ENCODE measurements at places on chromosomes 11 and 22.

DNA sequence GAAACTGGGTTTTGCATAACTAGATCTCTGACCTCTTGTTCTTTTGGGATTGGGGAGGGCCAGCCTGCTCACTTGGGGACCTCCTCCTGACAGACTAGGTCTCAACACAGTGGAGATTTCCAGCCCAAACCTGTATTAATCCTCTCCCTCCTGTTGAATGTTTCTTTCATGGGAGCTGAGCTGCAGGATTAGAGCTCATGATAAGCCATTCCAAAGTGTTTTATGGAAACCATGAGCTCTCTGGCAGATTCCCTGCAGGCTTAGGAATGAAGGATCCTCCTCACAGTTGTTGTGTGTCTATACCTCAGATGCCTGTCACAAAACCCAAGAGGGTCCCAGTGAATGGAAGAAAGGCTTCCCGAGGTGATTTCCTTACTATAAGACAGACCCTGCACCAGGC lies 248.4 kb upstream of the B3GAT1 start:
- DNase-seq = no peak

GRCh38 chr22:29641042-29641699 lies 37.7 kb downstream of the NF2 start:
- DNase-seq = no peak

DNA sequence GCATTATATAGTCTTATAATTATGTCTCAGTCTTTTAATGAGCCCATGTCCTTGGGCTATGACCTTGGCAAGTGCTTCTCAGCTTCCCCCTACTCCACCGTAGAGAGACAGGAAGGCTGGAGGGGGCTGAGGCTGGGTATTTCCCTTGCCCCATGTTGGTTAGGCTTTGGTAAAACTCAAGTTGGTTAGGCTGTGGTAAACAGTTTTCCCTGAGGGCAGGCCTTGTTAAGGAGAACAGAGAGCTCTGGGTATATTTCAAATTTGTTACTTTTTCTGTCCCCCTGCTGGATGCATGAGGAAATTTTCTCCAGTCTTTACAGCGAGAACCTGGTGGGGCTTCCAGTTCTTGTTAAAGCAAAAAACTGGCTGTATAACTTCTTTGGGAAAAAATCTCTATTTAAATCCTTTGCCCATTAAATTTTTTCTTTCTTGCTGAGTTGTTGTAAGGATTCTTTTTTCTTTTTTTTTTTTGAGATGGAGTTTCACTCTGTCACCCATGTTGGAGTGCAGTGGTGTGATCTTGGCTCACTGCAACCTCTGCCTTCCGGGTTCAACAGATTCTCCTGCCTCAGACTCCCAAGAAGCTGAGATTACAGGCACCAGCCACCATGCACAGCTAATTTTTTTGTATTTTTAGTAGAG lies 12.2 kb upstream of the DCHS1 start:
- DNase-seq = peak; percentile 57

DNA sequence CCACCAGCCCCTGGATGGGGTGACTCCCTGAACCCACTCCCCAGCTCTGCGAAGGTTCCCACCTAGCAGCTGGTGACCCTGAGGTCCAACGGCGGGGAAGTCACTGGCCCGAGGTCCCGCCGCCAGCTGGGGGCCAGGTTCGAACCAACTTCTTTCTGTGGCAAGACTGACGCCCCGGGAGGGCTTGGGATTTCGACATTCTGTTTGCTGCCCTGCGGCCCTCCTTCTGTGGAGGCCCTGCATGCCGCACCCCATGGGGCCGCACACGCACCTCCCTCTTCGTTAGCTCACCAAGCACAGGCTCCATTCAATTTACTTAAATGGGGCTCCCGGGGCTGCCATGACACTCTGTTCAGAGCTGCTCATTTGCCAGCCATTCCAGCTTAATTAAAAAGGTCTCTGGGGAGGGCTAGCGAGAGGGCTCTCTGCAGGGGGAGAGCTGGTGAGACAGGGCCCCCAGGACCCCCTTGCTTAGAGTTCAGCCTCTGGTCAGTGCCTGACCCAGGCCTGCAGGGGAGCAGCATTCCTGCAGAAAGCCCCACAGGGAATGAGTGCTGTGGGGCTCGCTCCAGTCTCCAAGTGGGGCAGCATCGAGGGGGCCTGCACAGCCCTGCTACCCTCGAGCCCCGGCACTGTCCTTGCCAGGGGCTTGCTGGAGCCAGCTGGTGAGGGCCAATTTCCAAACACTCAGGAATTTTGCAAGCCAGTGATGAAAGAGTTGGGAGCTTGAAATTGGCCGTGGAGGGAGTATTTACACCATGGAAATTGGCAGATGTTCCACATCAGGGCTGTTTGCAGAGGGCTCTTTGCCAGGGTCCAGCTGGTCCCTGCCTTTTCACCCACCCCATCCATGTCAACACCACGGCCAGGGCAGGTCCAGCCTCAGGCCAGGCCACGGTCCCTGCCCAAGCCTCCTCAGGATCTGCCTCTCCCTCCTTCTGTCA lies 80.8 kb downstream of the CACNA1I start:
- no peak for DNase-seq

- no peak for DNase-seq
These were observed 11.7 kb downstream of the SERGEF start for GRCh38 chr11:18001191-18001590.

DNA sequence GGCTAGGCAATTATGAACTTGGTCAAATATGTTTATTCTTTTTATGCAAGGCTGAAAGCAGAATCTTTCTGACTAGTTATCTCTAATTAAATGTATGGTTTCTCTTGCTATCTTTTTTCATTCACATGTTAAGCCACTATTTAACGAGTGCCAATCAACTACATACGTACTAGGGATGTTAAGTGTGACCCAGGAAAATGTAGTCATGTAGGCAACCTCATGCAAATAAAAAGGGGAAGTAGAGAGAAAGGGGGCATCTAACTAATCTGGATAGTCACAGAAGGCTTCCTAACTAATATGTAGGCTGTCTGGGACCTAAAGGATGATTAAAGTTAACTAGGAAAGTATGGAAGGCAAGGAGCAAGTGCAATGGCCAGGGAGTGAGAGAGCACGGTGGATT lies 23.5 kb downstream of the TBRG1 start:
- no peak for DNase-seq

DNA sequence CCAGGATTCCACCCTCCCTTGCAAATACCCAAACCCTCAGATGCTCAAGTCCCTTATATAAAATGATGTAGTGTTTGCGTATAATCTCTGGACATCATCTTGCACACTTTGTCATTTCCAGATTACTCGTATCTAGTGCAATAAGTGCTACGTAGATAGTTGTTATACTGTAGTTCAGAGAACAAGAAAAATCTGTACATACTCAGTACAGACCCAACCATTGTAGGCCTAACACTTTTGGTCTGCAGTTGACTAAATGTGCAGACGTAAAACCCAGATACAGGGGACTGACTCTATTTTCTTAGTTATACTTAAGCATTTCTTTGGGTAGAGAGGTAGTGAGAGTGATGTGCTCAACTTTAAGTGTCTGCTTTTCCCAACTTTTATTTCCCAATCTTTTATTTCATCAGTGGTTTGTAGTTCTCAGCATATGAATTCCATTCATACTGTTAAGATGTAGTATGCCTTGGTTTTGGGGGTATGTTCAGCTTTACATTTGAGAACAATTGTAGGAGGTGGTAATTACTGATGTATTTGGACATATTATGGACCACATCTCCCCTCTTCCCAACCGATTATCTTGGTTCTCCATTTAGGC lies 43.9 kb downstream of the DDX6 start:
- no peak for DNase-seq

GRCh38 chr22:28072066-28072465 lies 153.0 kb upstream of the PITPNB start:
- DNase-seq = no peak

DNA sequence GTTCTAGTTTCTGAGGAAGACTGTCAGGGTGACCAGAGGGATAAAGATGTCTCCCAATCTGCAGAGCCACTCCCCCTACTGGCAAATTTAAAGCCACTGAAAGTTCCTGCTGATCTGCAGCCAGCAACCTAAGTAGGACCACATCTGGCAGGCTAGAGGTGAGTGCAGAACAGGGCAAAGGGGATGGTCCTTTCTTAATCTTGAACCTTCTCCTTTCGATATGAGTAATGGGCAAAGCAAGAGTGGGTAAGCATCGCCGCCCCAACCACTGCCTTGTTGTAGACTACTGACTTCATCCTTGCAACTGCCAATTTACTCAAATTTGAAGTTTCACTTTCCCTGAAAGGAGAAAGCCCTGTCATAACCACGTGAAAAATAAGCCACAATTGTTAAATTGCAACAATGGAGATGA lies 30.7 kb downstream of the SCUBE2 start:
- peak; percentile 25 for DNase-seq

DNA sequence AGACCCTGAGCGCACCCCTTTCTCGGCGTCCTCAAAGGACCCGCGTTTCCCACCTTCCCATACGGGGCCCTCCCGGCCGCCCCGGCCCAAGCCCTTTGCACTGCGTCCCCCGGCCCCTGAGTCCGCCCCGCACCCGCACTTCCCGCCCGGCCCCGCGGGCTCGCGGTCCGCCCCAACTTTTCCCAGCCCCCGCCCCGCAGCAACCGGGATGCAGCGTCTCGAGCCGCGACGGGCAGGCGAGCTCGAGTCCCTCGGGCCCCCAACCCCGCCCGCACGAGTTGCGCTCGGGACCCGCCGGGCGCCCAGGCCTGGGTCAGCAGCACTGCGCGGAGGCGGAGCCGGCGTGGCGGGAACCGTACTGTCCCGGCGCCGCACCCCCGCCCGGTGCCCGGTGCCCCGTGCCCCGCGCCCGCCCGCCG lies 371 bp downstream of the SMCO4 start:
- DNase-seq = no peak

GRCh38 chr22:16917144-16918003 lies 90.6 kb downstream of the GAB4 start:
- DNase-seq = peak; percentile 12

- DNase-seq = no peak
These were observed 11.3 kb downstream of the PRAME start for GRCh38 chr22:22547692-22548300.

- no peak for DNase-seq
These were observed 146.2 kb downstream of the DBX1 start for GRCh38 chr11:20014067-20014402.

- DNase-seq = no peak
These were observed 59.9 kb downstream of the FAM168A start for GRCh38 chr11:73537969-73538368.

GRCh38 chr22:29269230-29269604 lies 1.1 kb downstream of the EWSR1 start:
- no peak for DNase-seq

DNA sequence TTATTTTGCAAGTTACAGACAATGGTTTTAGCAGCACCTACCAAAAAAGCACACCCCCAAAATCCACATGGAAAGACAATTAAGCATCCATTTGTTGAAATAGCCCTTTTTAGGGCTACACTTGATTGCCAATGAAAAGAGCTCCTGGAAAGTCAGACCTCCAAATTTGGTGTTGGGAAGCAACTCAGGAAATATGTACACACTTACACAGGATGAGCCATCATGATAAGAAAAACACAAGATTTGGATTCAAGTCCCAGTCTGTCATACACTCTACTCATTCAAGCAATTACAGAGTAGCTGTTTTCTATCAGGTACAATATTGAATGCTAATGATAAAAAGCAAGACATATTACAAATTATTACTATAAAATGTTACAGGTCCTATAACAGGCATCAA lies 31.5 kb downstream of the FAM168A start:
- no peak for DNase-seq

- DNase-seq = no peak
These were observed 9.3 kb upstream of the SERPING1 start for GRCh38 chr11:57588046-57588710.

GRCh38 chr11:44150401-44150800 lies 54.9 kb downstream of the EXT2 start:
- no peak for DNase-seq

DNA sequence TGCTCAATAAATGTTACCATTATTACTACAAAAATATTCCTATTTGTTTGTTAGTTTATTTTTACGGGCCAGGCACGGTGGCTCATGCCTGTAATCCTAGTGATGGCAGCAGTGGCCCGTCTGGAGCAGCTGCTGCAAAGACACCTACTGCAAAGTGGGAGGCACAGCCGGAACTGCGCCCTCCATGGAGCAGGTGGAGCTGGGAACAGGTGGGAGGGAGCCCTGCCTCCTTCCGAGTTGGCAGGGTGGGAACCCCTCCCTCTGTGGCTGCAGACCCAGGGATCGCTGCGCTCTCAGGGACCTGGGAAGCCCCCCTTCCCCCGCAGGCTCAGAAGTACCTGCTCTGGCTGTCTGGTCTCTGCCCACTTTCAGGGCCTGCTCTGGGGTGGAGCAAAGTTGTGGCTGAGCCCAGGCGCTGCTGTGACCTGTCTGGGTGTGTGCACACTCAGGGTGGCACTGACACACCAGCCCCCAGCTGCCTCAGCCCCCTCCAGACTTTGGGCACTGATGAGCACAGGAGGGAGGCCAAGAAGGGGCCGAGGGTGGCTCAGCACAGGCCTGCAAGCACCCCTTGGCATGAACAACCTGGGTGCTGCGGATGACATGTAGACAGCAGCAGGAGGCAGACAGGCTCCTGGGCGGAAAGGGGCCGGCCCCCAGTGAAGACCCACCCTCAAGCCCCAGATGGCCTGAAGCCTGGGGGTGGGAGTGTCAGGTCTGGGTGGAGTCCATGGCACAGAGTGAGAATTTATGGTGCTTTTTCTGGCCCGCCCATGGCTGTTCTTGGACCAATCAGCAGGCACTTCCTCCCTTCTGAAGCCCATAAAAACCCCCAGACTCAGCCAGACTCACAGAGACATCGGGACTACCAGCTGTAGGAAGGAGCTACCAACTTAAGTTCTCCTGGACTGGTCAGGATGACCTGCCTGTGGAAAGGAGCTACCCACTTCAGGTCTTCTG lies 103.7 kb upstream of the CLMP start:
- no peak for DNase-seq

- no peak for DNase-seq
These were observed 27.2 kb downstream of the GRAMD1B start for GRCh38 chr11:123457187-123457770.

DNA sequence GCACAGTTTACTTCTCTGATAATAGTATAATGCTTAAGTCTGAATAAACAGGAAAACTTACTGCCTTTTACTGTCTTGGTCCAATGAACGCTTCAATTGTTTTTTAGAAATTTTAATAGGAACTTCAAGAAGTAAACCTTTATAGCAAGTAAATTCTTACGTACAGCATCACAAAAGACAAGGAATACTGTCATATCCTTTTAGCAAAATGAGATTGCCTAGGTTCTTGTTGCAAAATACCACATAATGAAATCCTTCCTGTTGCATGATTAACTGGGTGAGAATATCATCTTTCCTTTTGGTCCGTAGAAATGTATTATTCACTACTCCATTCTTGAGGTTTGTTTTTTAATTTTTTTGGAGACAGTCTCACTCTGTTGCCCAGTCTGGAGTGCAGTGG lies 22.3 kb upstream of the HIKESHI start:
- no peak for DNase-seq

DNA sequence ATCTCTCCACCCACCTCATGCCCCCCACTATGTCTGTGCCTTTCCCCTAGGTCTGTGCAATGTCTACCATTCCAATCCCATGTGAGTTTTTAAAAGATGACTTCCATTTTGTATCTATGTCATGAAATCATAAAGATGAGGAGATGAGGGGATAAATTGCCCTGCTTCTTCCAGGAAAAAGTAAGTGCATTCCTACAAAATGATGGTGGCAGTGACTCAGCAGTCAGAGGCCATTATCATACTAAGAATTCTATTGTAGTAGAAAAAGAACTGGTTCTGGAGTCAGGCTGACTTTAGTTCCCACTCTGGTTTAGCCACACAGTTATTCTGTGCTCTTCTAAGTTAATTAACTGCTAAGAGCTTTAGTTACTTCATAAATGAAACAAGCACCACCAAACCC lies 89.6 kb upstream of the API5 start:
- DNase-seq = no peak
